ENCODE measurements at places on chromosomes 4 and X. TPM values are rescaled to one million over a fixed set of nuclear protein-coding genes. Genes with fewer than 3 reads are reported as not detected.

ENAM gene
- not detected for total RNA-seq

NAA11 gene
- total RNA-seq = not detected

SRPX gene
- total RNA-seq = 93.1 TPM

ZCCHC13 gene
- total RNA-seq = not detected

AR gene
- total RNA-seq = 4.7 TPM

RGN gene
- 4.4 TPM for total RNA-seq

ARMCX2 gene
- 89.6 TPM for total RNA-seq

GAGE12G gene
- total RNA-seq = not detected

Data from osteoblast (primary cell).